ENCODE measurements at places on chromosomes 5 and 9.

DNA sequence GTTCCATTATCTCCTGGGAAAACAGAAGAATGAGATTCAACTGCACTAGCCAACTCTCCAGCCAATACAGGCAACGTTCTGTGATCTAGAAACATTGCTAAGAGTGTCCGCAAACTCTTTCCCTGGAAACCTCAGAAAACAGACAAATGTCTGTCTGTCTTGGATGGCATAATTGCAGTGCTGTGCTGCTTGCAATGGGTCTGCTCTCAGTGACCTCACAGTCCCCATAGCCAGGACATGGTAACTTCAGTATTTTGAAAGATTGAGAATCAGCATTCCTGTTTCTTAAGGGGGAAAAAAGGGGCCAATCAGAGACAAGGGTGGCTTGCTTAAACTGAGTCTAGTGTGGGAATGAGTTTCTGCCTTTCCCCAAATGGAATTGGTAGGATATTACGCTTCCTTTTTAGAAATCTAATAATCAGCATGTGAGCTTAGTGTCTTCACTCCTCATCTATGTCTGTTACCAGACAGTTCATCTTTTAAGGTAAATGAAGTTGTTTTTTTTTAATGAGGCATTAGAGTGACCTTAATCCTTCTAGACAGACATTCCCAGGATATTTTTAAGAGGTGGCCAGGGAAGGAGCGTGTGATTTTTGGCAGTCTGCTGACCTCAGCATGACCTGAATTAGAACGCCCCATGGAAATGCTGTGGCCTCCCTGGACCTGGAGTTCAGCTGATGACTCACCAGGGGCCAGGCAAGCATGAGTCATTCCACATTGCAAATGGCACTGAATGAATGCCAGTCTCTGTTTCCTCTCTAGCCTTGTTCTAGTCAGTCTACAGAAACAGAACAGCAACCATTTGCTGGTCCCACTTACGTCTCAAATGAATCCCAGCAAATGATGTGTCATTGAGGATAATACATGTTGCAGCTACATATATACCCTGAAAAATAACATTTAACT lies 210.2 kb upstream of the ACTBL2 start:
- DNase-seq, result peak; percentile 82

DNA sequence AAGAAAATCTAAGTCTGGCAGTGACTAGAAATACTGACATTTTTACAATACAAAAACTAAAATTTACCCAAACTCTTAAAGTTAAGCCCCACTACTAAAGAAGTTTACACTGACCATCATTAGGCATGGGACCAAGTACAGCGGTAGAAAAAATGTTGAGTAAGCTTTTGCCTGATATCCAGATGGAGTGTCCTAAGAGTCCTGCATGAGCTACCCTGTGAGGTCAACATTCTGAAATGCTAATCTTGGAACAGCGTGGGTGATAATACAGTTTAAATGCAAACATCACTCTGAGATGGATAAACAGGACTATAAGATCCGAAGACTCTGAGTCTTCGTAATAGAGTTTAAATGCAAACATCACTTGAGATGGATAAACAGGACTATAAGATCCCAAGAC lies 189.7 kb downstream of the DCP2 start:
- DNase-seq, result no peak

DNA sequence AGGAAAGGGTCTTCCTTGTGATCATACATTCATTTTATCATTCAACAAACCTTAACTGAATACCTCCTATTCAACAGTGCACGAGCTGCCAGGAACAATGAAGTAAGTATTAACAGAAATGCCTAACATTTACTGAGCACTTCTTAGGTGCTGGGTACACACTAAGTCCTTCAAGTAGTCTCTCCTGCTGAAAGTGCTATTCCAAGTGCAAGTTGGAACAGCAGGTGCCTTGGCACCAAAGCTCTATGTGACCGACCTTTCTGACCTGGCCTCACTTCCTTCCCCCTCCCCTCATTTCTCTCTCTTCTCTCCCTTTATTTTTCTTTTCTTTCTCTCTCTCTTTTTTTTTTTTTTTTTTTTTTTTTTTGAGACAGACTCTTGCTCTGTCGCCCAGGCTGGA lies 94.5 kb downstream of the GRIA1 start:
- no peak for DNase-seq

DNA sequence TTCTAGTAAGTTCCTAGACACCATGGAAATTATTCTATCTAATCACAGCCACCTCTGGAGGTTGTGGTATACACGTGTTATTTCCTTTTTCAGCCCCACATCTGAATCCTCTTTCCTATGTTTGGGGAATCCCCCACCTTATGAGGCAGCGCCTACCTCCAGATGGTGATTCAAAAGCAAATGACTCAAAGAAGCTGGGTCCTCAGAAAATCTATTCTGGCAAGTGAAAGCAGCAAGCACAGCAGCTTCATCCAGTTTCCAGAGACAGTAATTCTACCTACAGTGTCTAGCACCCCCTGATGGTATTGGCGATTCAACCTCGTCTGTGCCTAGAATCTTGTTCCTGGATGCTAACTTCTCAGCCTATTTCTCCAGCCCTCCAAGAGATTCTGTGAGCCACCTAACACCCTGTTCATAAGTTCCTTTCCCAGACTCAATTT lies 43.0 kb downstream of the STRBP start:
- no peak for DNase-seq

DNA sequence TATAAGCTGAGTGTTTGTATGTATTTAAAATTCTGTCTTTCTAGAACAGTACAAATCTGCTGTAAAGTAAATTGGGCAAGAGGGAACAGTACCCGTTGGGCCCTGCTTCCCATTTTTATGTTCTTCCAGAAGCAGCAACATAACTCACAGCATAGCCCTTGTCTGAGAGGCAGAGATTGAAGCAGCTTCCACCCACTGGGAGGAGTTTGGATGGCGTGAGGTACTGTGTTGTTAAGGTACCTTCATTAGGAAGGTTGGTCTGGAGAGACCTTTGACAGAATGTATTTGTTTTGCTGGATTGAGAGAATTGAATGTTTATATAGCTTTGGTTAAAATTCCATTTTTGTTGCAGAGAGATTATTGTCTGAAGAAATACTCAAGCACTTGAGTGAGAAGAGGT lies 24.8 kb downstream of the RAI14 start:
- DNase-seq, result no peak

GRCh38 chr5:435961-436640 lies 6.9 kb upstream of the EXOC3 start:
- DNase-seq, result peak; percentile 53

GRCh38 chr5:141514330-141515133 lies 25.7 kb downstream of the PCDHGC5 start:
- no peak for DNase-seq

DNA sequence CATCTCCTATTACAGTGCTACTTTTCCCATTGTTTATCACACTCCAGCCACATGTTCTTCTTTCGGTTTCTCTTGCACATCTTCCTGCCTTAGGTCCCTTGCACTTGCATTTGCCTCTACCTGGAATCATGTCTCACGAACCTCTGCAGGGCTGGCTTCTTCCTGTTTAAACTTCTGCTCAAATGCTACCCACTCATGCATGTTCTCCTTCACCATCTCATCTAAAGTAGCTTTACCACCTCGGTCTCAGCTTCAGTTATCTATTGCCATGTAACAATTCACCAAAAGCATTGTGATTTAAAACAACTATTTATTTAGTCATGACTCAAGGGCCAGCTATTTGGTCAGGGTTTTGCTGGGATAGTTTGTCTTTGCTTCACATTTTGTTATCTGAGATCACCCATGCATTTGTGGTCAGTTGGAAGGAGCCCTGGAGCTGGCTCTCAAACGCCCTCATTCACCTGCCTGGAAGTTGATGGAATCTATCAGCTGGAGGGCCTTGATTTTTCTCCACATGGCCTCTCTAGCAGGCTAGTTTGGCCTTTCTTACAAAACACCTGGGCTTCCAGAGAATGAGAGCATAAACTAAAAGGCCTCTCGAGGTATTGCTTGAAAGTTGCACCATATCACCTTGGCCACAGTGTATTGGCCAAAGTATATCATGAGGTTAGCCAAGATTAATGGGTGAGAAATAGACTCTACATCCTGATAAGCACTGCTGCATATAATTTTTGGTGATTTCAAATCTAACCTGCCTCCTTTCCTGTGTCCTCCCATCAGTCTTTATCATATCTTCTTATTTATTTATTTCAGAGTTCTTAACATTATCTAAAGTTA lies 21.4 kb downstream of the SPINK1 start:
- no peak for DNase-seq

DNA sequence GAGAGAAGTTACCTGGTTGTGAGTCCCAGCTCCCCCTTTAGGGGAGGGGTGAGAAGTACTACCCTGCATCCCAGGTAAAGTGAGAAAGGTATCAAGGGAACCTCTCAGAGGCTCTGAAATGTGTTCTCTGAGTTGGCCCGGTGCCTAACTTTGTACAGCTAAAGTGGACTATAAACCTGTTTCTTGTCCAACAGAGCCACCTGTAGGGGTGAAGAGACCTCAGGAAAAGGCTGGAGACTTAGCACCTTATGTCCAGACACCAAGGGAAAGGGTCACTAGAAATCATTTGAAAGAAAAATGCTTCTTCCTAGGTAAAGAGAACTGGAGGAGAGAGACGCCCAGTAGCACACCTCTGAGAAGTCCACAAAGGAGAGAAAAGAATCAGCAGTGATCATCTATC lies 108.3 kb upstream of the KIF2A start:
- no peak for DNase-seq

DNA sequence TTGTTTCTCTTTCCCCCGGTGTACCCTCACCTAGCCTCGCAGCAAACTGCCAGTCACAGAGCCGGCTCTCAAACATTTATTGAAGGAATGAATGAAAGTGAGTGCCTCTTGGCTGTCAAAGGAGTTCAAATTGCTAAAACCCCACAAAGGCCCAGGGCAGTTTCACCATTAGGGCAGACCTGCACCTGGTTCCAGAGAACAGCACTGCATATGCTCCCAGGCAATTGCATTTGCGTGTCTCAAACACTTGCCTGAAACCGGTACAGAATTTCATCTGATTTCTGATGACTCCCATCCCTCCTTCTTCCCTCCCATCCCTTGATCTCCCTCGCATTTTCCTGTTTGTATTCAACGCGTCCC lies 165.6 kb upstream of the ZNF462 start:
- DNase-seq, result no peak

GRCh38 chr9:74595286-74595685 lies 98.2 kb downstream of the RORB start:
- no peak for DNase-seq

DNA sequence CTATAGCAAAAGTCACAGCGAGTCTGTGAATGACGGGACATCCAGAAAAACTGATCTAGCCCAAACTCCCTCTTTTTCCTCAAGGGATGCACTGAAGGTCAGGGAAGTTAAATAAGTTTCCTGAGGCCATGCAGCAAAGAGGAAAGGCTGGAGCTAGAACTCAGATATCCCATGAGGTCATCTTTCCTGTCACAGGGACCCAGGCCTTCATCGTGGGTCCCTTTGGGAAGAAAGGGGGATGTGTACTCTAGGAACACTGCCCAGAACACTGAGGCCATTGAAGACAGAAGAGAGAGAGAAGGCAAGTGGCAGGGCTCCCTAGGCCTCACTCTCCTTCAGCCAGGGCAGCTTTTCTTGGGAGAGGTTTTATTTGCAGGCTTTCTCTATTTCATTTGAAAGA lies 182.0 kb downstream of the EBF1 start:
- DNase-seq, result no peak

DNA sequence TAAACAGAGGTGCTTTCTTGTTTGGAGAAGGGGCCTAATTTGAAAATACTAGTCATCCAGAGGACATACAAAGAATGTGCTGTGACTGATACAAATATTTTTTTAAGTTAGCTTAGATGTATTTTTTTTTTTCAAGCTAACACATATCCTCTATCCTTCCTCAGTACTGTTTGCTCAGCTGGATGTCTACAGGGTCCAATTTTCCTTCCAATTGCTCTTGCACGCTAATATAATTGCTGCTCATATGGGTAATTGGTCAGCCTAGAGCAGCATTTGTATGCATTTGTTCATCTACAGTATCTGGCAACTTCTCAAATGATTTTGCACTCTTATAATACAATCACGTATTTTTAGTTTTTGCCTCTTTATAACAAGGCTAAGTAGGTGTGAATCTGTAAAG lies 84.7 kb downstream of the ZDHHC21 start:
- DNase-seq, result no peak

DNA sequence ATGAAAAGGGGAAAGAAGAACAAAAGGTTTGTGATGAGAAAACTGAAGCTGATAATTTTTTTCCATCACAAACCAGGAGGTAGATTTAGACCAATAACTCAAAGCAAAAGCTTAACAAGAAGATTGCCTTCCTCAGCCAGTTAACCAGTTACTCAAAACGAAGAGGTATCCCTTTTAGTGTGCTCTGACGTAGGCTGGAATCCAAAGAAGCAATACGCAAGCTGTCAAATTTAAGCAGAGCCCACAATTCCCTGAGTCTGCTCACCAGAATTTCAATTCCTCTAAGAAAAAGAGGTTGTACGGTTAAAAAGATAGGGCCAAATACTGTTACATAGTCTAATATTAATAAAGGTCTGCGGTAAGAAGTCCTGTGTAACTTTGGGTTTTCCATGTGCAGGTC lies 61.8 kb downstream of the BRINP1 start:
- no peak for DNase-seq

DNA sequence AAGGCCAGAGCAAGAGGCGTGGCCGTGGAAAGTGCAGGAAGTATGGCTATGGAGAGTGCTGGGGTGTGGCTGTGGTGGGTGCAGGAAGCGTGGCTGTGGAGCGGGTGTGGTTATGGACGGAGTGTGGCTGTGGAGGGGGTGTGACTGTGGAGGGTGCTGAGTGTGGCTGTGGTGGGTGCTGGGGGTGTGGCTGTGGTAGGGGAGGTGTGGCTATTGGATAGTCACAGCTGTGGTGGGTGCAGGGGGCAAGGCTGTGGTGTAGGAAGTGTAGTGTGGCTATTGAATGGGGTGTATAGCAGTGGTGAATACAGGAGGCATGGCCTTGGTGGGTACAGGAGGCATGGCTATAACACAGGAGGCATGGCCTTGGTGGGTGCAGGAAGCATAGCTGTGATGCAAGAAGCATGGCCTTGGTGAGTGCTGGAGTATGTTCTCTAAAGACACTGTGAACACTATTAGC lies 40.8 kb upstream of the SPATA31C2 start:
- no peak for DNase-seq

DNA sequence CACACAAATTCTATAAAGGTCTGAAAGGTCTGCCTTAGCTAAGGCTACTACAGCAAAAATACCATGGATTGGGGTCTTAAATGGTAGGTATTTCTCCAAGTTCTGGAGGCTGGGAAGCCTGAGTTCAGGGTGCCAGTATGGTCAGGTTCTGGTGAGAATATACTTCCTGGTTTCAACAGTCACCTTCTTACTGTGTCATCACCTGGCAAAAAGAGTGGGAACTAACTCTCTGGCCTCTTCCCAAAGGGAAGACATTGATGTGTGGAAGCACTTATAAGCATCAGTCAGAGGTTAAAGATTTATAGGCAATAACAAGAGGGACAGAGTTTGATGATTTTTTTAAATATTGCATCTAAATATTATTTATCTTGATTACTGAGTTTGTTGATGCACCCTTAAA lies 53.0 kb downstream of the ZNF622 start:
- DNase-seq, result no peak
